Naive thymus-derived CD4-positive, alpha-beta T cell (primary cell): ENCODE measurements at places on chromosomes 1 and 21. TPM values are rescaled to one million over a fixed set of nuclear protein-coding genes. Genes with fewer than 3 reads are reported as not detected.

DNA sequence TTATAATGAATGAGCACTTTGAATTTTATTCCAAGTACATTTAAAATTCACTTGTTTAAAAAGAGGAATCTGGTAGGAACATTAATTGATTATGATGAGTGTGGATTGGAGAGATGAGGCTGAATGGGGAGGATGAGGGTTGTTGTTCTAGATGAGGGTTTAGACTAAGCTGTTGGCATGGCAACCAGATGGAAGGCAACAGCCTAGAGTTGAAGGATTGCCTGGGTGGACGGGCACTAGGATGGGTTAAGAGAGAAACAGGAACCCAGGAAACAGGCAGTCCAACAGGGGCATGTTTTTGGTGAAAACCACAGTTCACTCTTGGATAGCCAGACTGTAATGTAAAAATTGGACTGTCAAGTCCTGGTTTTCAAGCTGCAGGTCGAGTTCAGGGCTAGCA, 125.5 kb downstream of the CHRM3 start:
- no peak for DNase-seq

Gene EPS8L3
- not detected in 2 replicates for total RNA-seq

GRCh38 chr1:229844675-229845074, 218.6 kb downstream of the URB2 start:
- DNase-seq: no peak

DNA sequence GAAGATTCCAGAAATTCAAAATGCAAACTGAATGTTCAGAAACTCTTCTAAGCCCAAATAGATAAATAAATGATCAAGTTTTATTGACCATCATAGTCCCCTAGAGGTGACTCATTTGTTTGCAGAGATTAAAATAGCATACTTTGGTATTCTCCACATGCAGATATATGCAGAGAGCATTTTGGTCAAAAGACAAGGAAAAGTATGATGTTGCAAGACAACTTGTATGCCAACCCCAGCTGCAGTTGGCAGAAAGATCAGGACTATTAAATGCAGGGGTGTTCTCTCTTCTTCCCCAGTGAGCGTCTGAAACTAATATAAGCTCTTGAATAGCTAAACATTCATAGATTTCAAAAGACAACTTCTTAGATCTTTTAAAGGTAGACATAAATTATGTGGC, 404.9 kb downstream of the LTN1 start:
- no peak for DNase-seq

Gene GUCA2A
- not detected in 2 replicates for total RNA-seq

GRCh38 chr1:53065391-53065790, 3.4 kb downstream of the PODN start:
- DNase-seq: no peak

DNA sequence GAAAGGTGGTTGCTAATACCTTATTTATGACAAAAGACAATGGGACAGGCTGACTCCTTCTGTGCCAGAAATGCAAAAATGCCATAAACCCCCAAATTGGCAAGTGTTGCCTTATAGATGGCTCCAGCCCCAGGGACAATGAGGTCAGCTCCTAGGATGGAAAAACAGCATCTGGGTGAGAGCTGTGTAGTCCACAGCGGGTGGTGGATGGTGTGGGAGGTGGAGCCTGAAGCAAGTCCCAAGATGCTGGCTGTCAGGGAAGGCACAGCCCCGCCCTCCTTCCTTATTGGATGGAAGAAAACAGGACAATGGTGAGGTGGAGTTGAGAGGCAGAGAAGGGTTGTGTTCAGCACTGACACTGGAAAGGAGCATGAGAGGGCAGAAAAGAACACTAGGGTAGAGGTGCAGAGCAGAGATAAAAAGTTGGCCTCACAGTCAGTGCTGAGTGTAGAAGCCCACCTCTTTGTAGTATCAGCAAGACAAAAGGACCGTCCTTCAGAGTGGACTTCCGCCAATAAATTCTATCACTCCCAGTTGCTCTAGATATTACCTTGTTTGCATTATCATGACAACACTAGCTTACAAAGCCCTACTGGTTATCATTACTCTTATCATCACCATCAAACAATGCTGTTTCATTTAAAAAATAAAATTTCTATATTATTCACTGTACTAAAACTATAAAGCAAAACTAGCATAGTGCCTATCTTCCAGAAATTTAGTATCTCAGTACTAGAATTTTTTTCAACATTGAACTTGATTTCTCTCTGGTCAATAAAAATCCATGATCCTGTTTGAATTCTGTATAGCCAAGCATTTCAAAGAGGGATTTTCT, 3.7 kb upstream of the SDE2 start:
- no peak for DNase-seq

DNA sequence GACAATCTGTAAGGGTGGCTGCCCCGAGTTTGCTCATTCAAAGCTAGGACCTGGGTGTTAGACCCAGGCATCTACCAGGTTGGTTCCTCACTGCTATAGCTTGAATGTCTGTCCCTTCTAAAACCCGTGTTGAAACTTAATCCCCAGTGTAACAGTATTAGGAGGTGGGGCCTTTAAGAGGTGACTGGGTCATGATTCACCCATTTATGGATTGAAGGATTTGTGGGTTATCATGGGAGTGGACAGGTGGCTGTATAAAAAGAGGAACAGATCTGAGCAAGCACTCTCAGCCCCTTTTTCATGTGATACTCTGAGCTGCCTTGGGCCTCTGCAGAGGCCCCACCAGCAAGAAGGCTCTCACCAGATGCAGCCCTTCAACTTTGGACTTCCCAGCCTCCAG, 29.4 kb downstream of the PSMG1 start:
- no peak for DNase-seq

- no peak for DNase-seq
Measured at GRCh38 chr1:214475746-214476145, 75.7 kb downstream of the PTPN14 start.

- no peak for DNase-seq
Measured at GRCh38 chr1:185464777-185465176, 147.7 kb upstream of the IVNS1ABP start.

DNA sequence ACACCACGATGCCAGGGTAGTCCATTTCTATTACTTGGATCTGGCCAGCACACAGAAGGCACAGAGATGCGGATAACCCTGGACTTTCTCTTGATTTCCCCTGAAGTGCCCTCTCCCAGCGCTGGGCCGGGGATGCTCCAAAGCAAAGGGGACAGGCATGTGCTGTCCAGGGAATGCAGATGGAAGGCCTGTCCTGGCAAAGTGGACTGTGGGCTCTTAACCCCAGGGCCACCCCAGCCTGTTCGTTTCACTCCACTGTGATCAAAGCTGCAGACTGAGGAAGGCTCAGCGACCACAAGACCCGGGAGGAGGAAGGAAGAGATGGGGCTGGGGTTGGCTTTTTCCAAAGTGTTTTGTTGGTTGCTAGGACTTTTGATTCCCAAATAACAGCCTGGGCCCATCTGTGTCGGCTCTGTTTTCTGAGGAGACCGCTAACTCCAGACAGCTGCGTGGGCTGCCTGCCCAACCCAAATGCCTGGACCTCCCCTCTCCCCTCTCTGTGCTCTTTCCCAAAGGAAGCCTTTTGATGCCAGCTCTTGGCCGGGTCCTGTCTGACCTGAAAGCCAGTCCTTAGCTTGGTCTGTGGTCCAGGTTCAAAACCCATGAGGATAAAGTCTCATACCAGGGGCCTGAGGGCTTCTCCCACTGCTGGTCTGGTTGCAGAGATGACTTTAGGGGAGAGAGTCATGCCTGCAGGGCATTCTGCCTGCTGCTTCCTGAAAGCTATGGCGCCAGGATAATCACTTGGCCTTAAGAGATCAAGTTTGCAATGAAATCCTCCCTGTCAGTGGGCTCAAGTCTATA, 119.6 kb upstream of the CD34 start:
- no peak for DNase-seq

GRCh38 chr1:162391790-162392563, 10.4 kb downstream of the C1orf226 start:
- peak; percentile 9 for DNase-seq

DNA sequence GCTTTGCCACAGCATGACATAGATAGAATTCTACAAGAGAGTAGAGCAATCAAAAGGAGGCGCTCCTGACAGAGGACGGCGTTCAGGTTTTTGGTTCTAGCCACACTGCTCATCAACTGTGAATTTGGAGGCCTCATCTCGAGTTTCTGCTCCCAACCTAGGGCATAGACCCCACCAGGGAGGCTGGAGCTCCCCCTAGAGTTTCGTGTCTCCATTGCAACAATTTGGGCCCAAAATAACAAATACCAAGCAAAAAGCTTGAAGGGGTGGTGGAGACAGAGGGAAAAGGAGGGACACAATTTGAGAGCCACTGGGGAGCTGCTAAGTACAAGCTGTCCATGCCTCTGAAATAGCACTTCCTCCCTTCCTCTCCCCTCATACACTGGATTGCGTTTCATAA, 297.0 kb downstream of the GPATCH2 start:
- DNase-seq: no peak

GRCh38 chr1:171794085-171794484, 12.6 kb downstream of the METTL13 start:
- DNase-seq: no peak

GRCh38 chr1:62481681-62482080, 44.8 kb downstream of the USP1 start:
- no peak for DNase-seq

DNA sequence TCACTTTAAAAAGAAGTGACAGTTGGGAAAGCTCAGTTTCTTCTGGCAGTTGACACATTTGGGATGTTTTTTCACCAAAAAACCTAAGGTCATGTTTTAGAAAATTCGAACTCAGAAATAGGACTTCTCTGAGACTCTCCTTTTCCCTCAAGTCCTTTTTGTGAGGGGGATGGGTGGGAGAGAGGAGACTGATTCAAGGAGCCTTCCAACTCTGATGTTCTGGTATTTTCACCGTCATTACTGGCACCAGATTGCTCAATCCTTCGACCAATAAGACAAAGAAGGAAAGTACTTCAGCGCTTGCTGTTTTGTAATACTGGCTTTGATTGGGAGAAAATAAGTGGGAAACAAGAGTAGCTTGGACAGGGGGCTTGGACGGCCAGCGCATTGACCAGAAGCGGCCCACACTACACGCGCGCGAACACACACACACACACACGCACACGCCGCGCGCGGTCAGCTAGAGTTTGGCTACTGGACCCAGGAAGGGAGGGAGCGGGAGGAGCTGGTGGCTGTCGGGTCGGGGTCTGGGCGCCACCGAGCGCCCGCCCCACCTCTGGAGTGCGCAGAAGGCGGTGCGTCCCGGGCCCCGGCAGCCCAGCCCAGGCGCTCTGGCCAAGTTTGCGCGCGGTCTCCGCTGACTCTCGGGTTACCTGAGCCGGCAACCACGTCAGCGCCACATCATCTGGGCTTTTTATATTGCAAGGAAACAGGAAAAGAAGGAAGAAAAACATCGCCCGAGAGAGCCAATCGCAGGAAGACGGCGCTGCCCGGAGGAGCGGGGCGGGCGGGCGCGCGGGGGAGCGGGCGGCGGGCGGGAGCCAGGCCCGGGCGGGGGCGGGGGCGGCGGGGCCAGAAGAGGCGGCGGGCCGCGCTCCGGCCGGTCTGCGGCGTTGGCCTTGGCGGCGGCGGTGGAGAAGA, at the start of gene KCNK1:
TSS of gene KCNK1 (plus strand) at position 855 of the 921 bp plus-strand sequence. CDS start at position 921, 66 bp downstream.
- no peak for DNase-seq

DNA sequence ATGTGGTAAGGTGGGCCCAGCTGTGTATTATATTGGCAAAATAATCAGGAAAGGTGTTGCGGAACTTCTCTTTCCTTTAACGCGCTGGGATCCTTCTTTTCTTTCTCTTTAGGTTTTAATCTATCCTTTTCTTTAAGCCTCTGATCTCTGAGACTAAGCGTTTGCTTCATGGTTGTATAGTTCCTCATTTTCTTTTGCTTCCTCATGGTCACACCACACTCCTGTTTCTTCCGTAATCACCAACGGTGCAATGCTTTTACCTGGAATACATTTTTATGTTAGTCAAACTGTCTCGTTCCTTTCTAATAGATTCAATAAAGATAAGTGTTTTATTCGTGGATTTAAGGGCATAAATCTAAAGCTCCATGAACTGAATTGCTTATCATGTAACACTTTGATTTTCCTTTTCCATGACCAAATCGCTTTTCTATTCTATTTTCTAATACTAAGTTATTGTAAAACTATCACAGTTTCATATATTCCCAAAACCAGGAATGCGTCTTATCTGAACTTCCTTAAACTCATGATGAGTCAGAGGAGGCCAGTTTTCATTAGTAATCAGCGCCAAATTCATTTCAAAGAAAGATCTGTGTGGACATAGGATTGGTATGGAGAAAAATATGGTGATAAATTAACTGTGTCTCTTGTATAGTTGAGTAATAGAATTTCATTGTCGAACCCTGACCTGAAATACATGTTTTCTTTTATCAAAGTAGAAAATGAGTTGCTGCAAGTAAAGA, 12.2 kb downstream of the SDCCAG8 start:
- no peak for DNase-seq

GRCh38 chr1:13823126-13823880, 123.3 kb downstream of the PRDM2 start:
- no peak for DNase-seq

DNA sequence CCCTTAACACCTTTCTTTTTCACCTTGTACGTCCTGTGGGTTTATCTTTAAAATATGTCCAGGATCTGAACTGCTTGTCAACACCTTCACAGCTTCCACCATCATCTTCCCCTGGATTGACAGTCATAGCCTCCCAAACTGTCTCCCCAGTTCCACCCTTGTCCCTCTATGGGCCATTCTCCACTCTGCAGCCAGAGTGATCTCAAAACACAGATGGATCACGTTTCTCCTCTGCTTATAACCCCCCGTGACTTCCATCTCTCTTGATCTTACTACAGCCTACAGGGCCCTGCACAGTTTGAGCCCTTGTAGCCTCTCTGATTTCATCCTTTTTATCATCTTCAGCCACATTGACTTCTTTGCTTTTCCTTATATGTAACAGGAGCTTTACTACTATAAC, 4.3 kb downstream of the INSRR start:
- DNase-seq: no peak

Gene TMEM35B
- total RNA-seq: 37.7 TPM

Gene CD52
- total RNA-seq: 719 TPM

- DNase-seq: no peak
Measured at GRCh38 chr21:43373362-43374227, 53.3 kb downstream of the SIK1 start.

DNA sequence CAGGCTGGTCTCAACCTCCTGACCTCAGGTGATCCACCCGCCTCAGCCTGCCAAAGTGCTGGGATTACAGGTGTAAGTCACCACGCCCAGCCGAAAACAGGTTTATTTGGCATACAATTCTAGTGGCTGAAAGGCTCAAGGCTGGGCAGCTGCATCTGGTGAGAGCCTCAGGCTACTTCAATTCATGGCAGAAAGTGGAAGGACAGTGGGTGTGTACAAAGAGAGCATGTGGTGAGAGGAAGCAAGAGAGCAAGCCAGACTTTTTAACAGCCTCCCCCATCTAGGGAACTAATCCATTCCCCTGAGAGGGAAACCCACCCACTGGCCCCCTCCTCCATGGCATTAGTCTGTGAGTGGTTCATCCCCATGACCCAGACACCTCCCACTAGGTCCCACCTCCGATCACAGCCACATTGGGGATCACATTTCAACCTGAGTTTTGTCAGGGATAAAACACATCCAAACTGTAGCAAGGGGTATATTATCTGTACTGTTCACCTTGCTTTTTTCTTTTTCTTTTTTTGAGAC, 9.5 kb downstream of the BMP8A start:
- no peak for DNase-seq

Gene LYPD8
- not detected for total RNA-seq
